ENCODE measurements at places on chromosomes 6 and 20.
A peak's percentile ranks its signal among the peaks of the same experiment; 100 is the strongest.

GRCh38 chr6:122610690-122611455, 668 bp downstream of the PKIB start:
- no peak for DNase-seq

GRCh38 chr20:33951171-33951570, 42.5 kb upstream of the RALY start:
- DNase-seq: no peak

DNA sequence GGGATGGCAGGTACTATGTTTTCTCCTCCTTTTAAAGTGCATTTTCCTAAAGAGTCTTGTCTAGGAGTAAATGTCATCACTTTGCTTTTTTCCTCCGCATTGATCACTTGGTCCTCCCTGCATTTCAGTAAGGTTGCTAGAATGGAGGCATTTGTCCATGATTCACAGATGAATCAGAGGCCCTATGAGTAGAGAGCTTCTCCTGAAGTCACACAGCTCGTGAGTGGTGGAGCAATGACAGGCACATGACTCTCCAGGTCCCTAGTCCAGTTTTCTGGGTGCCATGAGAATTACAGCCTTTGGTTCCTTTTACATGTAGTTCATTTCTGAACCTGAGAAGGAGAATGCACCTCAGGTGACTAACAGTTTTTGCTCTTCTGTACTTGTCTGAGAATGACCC, 50.5 kb downstream of the HLA-A start:
- DNase-seq: no peak

GRCh38 chr6:18997375-18997826, 610.3 kb downstream of the RNF144B start:
- DNase-seq: peak; percentile 41

- DNase-seq: no peak
Measured at GRCh38 chr6:151670116-151670515, 137.4 kb upstream of the ESR1 start.

DNA sequence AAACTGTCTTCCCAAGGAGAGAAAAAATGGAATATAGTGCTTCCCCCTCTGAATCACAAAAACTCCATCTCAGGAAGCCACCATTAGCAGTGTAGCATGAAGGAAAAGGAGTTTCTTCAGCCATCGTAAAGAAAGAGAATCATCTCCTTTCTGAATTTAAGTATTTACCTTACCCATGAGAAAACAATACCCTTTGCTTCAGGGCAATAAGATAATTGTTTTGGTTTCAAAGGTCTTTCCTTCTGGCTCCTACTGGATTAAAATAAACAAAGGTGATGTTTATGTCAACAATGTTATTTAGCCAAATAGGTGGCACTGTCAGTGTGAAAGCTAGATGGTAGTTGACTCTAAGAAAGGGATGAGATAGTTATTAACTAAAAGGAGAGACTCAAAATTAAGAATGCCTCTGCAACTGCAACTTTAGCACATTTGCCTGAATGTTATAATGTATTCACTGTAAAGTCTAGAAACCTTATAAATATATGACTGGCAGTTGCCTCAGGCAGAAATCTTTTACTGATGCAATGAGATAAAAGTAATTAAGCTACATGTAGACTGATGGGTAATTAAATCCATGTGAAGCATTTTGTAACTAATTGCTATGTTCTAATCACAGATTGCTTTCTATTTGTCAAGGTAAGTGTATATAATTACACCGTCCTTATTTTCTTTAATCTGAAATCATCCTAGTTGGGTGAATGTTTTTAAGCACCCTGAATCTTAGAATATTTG, 399.0 kb downstream of the CDKAL1 start:
- no peak for DNase-seq

DNA sequence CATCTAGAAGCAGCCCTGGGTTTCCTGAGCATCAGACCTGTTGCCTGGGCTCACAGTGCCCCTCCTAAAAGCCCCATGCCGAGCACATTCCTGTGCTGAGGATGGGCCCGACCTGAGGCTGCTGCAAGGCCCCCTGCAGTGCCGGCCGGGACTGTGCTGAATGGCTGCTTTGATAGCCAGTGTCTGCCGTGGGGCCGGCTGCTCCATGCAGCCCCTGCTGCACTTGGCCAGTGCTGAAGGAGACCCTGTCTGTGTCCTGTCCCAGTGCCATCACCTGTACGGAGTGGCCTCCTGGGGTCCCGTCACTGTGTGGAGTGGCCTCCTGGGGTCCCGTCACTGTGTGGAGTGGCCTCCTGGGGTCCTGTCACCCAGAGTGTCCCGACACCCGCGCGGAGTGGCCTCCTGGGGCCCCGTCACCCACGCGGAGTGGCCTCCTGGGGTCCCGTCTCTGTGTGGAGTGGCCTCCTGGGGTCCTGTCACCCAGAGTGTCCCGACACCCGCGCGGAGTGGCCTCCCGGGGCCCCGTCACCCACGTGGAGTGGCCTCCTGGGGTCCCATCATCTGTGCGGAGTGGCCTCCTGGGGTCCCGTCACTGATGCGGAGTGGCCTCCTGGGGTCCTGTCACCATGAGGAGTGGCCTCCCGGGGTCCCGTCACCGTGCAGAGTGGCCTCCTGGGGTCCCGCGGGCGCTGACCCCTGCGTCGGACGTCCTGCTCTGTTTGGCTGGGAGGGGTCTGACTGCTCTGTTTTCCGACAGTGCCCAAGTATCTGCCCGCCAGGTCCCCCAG, 7.0 kb downstream of the COL9A3 start:
- DNase-seq: no peak

DNA sequence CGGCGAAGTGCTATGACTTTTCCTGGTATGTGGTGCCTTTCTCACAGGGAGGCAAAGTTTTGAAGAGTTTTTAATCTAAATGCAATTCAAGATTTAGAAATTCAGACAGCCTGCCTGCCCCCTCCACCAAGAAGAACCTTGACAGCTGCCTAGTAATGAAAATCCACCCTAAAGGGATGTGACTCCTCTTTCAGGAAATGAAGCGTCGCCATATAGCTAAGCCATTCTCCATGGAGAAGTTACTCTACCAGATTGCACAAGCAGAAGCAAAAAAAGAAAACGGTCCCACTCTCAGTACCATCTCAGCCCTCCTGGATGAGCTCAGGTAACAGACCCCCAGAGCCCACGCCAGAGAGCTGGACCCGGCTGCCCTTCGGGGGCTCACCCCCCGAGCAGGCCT, 150.1 kb downstream of the DTNBP1 start:
- no peak for DNase-seq

GRCh38 chr6:107600936-107601335, 111.0 kb downstream of the SOBP start:
- peak; percentile 94 for DNase-seq

- DNase-seq: no peak
Measured at GRCh38 chr6:37190159-37190535, 20.2 kb downstream of the PIM1 start.

GRCh38 chr6:166336847-166337246, 5.5 kb downstream of the SFT2D1 start:
- no peak for DNase-seq

GRCh38 chr6:170289180-170289931, 1.5 kb downstream of the DLL1 start:
- no peak for DNase-seq

GRCh38 chr6:87897663-87898062, 150.0 kb upstream of the SPACA1 start:
- peak; percentile 20 for DNase-seq

- no peak for DNase-seq
Measured at GRCh38 chr6:130202782-130203181, 20.0 kb downstream of the SAMD3 start.

DNA sequence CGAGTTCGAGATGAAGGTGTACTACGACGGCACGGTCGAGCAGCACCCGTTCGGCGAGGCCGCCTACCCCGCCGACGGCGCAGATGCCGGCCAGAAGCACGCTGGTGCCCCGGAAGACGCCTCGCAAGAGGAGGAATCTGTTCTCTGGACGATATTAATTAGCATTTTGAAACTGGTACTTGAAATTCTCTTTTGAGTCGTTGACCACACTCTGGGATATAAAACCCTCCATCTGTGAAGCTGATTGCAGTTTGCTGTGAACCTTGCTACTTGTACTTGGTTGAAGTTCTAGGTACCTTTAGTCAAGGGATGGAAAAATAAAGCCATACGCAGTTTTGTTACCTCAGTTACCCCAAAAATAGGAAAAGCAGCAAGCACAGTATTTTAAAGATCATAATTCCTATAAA, 917 bp downstream of the C6orf120 start:
- no peak for DNase-seq

DNA sequence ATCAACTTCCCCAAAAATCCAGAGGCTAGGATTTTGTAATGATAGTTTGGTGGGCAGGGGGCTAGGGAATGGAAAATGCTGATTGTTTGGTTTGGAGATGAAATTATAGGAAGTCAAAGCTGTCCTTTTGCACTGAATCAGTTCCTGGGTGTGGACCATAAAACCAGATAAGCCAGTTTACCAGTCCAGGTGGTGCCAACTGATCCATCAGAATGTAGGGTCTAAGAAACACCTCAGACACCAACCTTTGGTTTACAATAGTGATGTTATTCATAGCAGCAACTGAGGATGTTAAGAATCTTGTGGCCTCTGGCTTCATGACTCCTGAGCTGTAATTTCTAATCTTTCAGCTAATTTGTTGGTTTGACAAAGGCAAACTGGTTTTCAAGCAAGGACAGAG, 496.6 kb upstream of the EPHA7 start:
- no peak for DNase-seq

DNA sequence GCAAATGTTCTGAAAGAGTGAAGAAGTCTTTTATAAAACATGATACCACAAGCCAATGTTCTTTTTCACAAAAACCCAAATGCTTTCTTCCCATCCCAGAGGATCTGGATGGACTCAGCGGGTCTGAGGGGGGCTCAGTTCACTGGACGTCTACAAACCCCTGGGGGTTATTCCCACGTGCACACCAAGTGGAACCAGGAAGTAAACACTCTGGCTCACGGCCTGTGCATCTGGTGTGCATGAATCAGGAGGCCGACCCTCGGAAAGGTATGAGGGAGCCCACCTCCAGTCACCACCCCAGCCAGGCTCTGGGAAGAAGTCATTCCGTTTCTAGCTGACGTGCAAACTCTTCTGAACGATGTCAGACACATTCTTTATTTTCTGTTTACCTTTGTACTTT, 252.2 kb downstream of the DLL1 start:
- DNase-seq: no peak

GRCh38 chr6:154933181-154933827, 61.8 kb upstream of the TIAM2 start:
- DNase-seq: peak; percentile 89

GRCh38 chr6:109302176-109302575, 80.1 kb downstream of the CD164 start:
- no peak for DNase-seq

DNA sequence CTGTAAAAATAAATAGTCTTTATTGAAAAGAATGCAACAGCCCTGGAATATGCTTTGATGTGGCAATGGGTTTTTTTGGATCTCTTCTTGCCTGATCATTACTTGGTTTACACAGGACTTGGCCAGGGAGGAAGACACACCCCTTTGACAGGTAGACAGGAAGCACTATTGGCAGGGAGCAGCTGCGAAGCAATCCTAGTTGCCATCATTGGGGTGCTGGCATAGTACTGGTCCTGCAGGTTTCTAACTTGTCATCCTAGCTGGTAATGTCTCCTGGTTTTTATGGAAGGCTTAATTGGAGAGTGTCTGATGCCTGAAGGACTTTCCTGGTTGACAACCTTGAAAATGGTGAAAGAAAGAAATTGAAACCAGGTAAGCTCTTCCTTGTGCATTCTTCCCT, 71.2 kb upstream of the CCN6 start:
- DNase-seq: no peak

DNA sequence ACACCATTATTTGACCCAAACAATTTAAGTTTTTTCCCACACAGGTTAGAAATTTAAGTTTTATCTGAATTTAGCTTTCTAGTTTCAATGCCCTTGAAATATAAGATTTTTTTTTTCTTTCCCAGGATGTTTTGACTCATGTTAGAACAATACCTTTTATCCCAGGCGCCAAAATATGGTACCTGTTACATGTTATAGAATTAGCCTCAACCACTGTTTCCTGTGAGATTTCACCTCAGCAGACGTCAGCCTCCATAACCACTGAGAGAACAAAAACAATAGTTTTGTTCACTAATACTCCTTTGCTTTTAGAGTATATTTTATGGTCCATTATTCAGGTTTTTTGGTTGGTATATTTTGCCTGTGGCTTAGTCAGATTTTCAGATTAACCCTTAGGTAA, 302.9 kb downstream of the CDKAL1 start:
- DNase-seq: no peak

DNA sequence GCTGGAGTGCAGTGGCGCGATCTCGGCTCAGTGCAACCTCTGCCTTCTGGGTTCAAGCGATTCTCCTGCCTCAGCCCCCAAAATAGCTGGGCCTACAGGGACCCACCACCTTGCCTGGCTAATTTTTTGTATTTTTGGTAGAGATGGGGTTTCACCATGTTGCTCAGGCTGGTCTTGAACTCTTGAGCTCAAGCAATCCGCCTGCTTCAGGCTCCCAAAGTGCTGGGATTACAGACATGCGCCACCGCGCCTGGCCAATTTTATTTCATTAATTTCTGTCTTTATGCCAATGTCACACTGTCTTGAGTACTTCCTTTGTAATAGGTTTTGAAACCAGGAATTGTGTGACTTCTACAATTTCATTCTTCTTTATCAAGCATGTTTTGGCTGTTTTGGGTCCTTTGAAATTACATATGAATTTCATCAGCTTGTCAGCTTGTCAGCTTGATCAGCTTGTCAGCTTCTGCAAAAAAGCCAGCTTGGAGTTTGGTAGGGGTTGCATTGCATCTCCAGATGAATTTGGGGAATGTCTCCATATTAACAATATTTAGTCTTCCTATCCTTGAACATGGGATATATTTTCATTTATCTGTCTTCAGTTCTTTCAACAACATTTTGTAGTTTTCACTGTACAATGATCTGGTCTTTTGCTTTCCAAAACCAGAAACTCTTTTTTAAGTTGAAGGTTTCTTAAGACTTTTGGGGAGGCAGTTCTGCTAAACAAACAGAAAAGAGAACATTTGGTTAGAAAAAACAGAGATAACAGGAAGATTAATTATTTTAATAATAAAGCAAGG, 20.8 kb downstream of the ZFAND3 start:
- peak; percentile 48 for DNase-seq

GRCh38 chr6:148501178-148501590, 158.5 kb downstream of the SASH1 start:
- DNase-seq: peak; percentile 93

DNA sequence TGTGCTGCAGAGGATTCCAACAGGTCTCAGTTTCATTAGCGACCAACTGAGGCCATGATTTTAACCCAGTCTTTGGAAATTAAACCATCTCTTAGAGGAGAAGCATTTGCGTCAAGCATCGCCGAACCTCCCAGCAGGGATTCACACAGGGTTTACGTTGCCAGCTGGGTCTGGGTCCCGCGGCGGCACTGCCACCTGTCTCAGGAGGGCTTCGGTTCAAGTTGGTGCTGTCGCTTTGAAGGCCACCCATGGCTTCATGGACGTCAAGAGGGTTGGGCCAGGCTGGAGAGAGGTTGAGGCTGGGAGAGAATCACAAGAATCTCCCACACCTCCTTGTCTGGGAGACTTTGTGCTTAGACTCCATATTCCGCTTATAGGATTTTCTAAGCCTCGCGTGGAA, 43.0 kb upstream of the FRMD1 start:
- no peak for DNase-seq
